NCI-H1436 treated with DMSO at 0.1 percent for 48 hours (cell line): ENCODE measurements at places on chromosomes 6 and 20.

GRCh38 chr20:45456632-45457031 is 12.9 kb upstream of the WFDC2 start:
- no peak for DNase-seq

DNA sequence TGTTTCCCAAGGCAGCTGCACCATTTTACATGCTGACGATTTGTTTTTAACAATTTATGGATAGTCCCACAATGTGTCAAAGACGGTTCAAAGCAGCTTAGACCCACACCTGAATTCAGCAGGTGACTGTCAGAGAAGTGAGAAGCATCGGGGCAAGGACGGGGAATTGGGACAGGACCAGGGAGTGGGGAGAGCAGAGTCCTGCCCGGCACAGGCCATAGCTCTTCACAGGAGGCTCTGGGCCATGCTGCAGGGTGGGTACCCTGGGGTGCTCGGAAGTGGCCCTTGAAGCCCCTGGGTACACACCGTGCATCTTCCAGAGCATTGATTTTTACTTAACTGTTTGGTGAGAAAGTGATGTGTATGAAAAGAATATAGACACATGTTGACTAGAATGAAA is 33.2 kb upstream of the PHACTR3 start:
- DNase-seq: no peak

- DNase-seq: no peak
These were observed 84.9 kb upstream of the NAA20 start for GRCh38 chr20:19932170-19932667.

DNA sequence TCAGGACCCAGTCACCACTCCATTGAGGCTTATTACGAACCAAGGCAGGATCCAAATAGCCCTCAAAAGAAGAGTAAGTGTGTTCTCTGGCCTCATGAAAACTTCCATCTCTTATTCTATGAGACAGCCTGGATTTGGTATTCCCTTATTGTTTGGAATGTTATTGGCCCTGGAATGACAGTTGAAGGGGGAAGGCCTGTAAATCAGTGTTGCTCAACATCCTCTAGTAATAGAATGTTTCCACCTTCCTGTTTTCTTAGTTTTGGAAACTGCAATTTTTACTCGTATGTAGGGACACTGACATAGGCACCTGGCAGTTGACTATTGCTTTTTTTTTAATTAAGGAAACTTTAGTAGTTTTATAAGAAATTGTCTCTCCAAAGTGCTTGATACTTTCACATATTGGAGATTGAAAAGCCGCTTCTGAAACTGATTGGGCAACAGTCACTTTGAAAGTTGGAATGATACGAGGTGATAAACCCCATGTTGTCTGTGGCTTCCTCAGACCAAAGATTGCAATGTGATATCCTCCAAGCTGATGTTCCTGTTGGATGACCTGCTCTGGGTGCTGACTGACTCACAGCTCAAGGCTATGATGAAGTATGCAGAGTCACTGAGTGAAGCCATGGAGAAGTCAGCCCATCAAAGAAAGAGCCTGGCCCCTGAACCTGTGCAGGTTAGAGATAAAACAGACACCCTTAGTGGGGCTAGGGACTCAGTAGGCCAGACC is 43.1 kb downstream of the BLTP3A start:
- no peak for DNase-seq

- DNase-seq: no peak
These were observed 29.1 kb downstream of the MRAP2 start for GRCh38 chr6:84062519-84063154.

DNA sequence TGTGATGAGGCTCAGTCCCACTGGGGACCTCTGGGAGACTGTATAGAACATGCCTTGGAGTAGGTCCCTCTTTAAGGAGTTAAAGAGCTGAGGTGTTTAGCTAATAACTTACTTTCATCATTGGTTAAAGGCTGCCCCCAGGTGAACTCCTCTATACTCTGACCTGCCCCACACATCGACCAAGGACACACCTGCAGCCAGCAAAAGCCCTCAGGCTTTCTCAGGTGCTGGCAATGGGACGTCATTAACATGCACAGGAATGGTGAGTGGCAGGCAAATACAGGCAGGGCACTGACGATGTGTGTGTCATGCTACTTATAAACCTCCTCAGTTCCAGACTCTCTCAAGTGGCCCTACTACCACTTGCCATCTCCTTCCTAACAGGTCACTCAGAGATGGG is 366.4 kb downstream of the KIF16B start:
- DNase-seq: no peak

GRCh38 chr6:89357390-89357789 is 4.9 kb upstream of the UBE2J1 start:
- no peak for DNase-seq

DNA sequence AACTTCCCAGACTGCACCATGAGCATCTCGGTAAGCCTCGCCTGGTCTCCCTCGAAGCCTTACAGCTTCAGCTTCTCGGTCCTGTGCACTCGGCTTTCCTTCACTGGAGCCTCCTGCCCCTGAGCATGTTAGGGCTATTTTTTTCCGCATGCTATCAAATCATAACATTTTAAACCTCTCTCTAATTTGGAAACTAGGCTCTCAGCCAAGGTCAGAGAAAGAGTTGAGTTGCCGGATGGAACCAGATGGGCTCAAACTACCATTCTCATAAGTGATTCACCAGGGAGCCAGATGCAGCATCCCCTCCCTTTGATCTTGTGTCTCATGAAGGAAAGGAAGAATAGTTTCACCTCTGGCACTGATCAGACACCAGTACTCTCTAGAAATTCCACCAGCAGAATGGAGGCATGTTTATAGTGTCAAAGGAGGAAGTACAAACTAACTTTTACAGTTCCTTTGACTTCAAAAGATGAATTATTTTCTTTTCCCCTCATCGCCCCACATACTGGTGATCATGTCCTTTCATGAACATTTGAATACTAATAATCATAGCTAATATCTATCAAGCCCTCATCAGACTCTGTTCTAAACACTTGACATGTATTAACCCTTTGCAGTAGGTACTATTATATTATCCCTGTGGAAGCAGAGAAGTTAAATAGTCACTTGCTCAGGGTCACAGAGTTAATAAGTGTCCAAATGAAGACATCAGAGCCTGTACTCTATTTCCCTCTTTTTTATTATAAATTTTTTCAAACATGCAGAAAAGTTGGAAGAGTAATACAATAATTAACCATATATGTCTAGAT is 46.7 kb downstream of the MAP1LC3A start:
- no peak for DNase-seq

DNA sequence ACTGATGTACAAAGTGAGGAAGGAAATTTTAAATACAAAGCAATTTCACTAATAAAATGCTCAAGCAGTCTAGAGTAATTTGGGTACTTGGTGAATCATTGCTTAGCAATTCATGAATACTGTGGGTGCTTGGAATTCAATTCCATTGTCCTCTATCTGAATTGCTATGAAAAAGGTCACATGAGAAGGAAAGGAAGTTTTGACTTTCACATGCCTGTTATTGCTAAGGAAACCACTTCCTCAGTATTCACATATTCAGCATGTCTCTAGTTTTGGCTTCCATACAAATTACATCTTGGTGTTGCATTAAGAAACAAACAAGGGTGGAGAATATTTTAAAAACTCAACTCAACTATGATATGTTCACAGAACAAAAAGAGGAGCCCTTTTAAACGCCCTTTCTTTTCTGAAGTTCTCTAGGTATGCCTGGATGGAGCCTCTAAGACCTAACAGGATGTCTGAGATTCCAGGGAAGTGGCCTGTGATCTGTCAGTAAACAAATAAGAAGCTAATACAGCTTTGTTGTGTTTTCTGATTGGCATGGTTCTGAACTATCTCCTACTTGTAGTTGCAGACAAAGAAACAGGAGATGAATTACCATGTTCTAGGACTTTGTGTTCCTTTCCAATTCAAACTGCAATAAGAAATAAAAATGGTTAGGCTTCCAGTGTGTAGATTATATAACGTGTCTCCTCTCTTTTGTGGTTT is 190.4 kb downstream of the OGFRL1 start:
- DNase-seq: no peak

- peak; percentile 58 for DNase-seq
These were observed 67.6 kb downstream of the NUDT3 start for GRCh38 chr6:34324738-34325444.

- DNase-seq: no peak
These were observed 199.2 kb upstream of the SUPT3H start for GRCh38 chr6:45576648-45577624.

DNA sequence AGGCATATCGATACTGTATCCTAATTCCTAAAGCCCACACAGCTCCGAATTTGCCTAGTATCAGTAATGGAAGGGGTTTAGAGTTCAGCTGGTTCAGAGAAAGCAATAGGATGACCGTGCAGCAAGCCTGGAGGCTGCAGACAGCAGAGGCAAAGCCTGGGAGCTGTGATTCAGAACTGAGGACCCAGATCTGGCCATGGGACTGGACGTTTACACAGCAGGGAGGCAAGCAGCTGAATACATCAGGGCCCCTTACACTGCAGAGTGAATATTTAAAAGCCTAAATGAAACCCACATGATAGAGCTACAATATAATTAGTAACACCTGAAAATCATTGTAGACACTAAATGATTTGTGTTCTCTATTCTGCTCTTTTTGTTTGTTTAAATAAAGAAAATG is 38.0 kb downstream of the ELOVL2 start:
- no peak for DNase-seq

- DNase-seq: no peak
These were observed 60.1 kb upstream of the LRRC1 start for GRCh38 chr6:53734473-53735299.
